ENCODE measurements at places on chromosomes 6 and 20. TPM values are rescaled to one million over a fixed set of nuclear protein-coding genes. Genes with fewer than 3 reads are reported as not detected.

DNA sequence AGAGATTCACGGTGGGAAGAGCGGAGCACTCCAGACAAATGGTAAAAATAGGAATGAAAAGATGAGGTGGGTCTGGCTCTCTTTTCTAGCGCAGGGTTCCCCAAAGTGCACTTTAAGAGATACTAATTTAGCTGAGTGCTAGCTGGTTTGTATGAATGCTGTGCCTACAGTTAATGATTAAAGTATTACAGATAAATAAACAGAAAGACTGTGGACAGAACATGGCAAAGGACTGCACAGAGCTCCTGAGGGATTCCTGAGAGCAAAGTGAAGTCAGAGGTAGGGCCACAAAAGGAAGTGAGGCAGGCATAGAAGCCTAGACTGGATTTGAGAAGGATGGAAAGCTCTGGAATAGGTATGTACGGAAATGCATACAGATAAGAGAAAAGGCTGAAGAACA, 114.5 kb downstream of the INSM1 start:
- H3K4me1 ChIP-seq: no peaks in the 10 kb centered on the region
- no peak for DNase-seq
- no peak overlapping the region for H3K4me3 ChIP-seq
- no peaks in the 10 kb centered on the region for H3K36me3 ChIP-seq
- no peak overlapping the region for H3K27ac ChIP-seq

- no peaks in the 10 kb centered on the region for H3K36me3 ChIP-seq
- H3K4me1 ChIP-seq: peaks cover 35% of the 10 kb centered on the region
- H3K27ac ChIP-seq: no peak within 1 kb of the TSS
- no peak for DNase-seq
Measured at GRCh38 chr6:3227363-3228045, at the start of gene TUBB2B. Gene TUBB2B (minus strand): TSS chr6:3227653. CDS start chr6:3227543, 110 bp downstream.

DNA sequence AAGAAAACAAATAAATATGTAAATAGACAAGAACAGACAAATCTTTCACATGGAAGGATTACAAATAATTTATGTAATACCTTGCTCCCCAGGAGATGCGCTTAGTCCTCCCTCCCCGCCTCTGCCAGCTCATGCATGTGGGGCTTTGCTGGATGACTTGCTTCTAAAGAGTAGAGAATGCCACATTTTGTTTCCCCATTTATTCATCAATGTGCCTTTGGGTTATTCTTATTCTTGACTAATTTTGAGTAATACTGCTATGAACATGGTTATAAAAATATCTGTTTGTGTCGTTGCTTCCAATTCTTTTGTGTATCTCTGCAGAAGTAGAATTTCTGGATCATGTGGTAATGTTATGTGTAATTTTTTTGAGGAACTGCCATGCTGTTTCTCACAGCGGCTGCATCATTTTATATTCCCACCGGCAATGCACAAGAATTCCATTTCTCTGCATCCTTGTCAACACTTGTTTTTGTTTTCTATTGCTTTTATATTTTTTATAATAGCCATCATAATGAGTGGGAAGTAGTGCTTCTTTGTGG, 23.8 kb upstream of the DUSP22 start:
- H3K36me3 ChIP-seq: no peaks in the 10 kb centered on the region
- no peaks in the 10 kb centered on the region for H3K4me1 ChIP-seq
- no peak overlapping the region for H3K27ac ChIP-seq
- H3K4me3 ChIP-seq: no peak overlapping the region

GRCh38 chr6:13303668-13304017, 24.7 kb downstream of the TBC1D7 start:
- H3K4me3 ChIP-seq: no peak overlapping the region
- H3K4me1 ChIP-seq: peaks cover 7% of the 10 kb centered on the region
- DNase-seq: no peak
- no peak overlapping the region for H3K27ac ChIP-seq
- H3K27me3 ChIP-seq: no peaks in the 10 kb centered on the region
- H3K36me3 ChIP-seq: peaks cover 69% of the 10 kb centered on the region

Gene C6orf47
- 33.2 TPM for total RNA-seq

Data from K562 (cell line).